ENCODE measurements at places on chromosomes 4 and X.

DNA sequence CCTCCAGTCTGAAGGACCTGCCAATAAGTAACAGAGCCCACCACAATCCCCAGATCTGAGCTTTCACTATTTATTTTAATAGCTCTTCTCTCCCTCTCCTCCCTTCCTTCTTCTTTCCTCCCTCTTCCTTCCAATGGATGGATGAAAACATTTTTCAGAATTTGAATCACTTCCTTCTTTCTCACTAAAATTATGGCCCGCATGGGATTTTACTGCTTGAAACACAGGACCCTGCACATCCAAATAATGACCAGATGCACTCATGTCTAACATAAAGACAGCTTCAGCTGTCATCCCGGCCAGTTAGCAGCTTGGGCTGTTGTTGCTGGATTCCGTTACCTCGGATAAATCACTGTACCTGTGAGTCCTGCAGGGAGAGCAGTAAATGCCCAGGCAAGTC, 5.4 kb upstream of the PHEX start:
- DNase-seq, result no peak

- DNase-seq, result no peak
Measured at GRCh38 chr4:72326692-72327632, 242.1 kb downstream of the ADAMTS3 start.

- DNase-seq, result no peak
Measured at GRCh38 chr4:60482921-60483351, 717.2 kb upstream of the ADGRL3 start.

GRCh38 chrX:29948653-29949052, 266.7 kb upstream of the MAGEB2 start:
- no peak for DNase-seq

DNA sequence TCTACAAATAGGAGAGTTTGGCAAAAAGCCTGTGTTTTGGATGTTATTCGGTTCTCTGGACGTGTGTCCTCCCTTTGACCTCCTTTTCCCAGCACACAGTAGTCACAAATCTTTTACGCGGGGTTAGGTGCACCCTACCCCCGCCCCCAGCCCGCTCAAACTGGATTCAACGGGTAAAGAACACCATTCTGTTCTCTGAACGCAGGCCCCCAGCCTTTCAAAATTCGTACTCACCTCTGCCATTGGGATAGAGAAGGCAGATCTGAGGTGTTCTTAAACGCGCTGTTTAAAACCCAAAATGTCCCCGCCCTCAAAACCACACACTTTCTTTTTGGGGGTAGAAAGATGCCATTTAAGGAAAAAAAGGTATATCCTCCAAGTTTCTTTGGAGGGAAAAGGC, 2.7 kb downstream of the LEF1 start:
- no peak for DNase-seq
